Spinal cord (tissue), 10 donors: ENCODE measurements at places on chromosomes 12 and 14. TPM values are rescaled to one million over a fixed set of nuclear protein-coding genes. Genes with fewer than 3 reads are reported as not detected.

DNA sequence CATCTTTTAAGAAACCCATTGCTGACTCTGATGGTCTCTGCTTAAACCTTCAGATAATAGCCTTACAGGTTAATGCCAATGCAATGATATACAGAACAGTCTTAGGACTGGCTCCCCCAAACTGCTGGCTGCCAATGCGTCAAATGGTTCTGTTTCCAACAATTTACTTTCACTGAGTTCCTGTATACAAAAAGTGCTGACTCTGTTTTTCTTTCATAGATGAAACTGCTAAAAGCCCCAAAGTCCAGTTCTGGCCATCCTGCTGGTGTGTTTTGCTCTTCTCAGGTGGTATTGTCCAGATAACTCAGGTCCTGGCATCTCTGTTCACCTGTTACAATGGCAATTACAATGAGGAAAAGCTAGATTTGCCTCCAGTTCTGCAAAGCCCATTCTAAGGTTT lies 326.9 kb downstream of the GRIN2B start:
- DNase-seq, result no peak

DNA sequence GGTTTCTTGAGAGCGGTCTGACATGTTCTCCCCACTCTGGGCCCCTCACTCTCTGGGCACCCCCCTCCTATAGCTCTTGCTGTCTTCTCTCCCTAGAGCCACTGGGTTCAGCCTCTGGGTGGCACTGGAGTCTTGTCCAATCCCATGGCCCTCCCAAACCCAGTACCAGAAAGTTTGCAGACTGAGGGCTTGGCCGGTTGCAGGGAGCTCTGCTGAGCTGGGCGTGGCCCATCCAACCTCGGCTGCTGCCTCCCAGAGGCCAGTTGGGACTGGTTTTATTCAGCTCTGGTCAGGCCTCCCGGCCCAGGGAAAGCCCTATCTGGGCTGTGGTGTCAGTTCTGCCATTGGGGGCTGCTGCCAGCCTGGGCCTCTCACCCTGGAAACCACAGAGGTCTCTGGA lies 37.9 kb downstream of the ISCA2 start:
- DNase-seq, result no peak

Gene FAIM2
- 18.1 TPM for total RNA-seq

DNA sequence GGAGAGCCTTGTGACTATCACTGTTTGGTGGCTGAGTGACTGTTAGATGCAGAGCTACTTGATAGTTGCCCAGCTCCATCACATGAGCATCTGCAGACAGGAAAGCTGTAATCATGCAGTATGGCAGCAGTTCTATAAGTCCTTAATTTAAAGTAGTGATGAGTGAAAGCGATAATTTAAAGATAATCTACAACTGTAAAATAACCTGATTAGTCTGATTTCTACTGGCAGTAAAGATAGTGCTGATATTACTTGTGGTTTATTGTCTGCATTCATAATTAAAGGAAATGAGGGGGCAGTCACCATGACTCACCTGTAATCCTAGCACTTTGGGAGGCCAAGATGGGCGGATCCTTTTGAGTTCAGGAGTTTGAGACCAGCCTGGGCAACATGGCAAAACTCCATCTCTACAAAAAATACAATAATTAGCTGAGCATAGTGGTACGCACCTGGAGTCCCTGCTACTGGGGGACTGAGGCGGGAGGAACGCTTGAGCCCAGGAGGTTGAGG lies 41.2 kb upstream of the PLEKHD1 start:
- no peak for DNase-seq

DNA sequence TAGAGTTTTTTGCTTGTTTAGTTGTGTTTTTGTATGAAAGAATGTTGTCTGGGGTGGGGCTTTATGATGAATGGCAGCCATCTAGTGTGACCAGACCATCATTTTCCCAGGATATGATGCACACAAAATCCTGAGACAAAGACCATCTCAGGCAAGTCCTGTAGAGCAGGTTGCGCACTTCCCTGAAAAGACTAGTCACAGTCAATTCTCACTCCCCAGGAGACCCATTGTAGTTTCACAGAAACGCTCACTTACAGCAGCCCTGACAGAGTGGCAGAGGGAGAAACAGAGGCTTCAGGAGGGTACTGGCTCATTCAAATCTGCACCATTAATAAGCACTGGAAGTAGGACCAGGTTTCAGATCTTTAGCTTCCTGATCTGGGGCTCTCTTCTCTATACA lies 183.2 kb downstream of the TMEM117 start:
- DNase-seq, result no peak

Gene GPR68
- 2.0 TPM for total RNA-seq

DNA sequence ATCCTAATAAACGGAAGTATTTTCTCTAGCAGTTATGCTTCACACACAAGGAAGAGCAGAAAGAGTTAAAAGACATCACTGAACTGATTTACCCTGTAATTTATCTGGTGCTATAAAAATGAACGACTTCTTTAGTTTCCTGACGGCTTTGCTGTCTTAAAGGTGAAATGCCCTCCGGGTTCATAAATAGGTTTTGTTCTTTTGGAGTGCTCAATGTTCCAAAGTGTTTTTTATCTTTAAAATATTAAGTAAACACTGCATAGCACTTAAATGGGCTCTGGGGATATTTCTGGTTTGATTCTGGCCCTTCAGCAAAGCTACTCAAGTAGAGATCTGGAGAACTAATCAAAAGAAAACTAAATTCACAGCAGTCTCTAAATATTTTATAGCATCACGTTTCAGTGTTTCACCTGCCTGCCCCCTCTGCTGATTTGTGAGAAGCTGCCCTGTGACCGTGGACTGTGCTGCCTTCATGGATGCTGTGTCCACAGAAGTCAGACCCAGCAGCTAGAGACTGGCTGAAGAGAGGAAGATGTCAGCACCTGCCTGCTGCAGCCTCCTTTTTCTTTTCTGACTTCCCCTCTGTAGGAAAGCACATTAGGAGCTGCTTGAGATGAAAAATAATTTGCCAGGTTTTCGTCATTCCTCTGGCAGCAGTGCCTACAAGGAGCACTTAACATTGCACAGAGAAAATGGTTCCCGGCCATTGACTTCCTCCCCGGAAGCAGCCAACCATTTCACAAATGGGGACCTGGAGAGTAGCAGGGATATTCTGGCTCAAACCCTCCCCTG lies 205.1 kb upstream of the FSCB start:
- DNase-seq, result no peak

Gene FOXN3
- total RNA-seq, result 40.4 TPM

GRCh38 chr12:103998976-103999375 lies 33.3 kb downstream of the TDG start:
- no peak for DNase-seq

DNA sequence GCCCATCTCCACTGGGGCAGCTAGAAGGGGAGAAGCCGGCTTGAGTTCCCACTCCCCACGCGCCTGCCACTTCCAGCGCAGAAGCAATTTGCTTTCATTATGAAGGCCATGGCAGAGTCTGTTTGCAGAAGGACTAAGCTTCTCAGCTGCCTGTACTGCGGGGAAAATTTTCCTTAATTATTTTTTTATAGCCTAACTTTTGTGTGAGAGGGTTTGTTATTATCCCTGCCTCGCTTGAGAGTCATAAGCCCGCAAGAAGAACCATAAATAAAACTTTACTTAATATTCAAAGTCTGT lies 56.0 kb upstream of the DLK1 start:
- DNase-seq, result no peak

- DNase-seq, result no peak
Observed at GRCh38 chr12:89733579-89734201, 25.1 kb upstream of the ATP2B1 start.

DNA sequence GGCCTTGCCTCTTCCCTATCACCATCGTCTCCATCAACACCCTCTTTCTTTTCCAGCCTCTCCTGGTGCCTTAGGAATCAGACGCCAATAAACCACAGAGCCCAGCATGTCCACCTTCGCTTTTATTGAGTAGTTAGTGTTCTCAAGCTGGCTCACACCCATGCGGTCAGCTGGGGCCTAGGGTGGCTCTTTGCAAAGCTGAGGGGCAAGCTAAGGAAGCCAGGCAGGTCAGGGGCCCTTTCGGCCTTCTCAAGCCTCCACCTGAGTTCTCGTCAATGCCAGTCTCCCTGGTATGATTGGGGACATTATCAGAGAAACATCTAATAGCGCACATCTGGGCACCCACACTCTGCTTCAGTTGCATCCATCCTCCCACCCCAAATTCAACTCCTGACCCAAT lies 737 bp upstream of the TEX52 start:
- DNase-seq, result no peak

DNA sequence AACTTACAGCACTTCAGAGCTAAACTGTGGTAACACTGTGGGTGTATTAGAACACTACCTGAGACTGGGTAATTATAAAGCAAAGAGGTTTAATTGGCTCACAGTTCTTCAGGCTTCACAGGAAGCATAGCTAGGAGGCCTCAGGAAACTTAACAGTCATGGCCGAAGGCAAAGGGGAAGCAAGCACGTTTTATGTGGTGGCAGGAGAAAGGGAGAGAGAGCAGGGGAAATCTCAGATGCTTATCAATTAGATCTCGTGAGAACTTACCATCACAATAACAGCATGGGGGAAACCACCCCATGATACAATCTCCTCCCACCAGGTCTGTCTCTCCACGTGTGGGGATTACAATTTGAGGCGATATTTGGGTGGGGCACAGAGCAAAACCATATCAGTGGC lies 512.6 kb downstream of the RERGL start:
- DNase-seq, result no peak

DNA sequence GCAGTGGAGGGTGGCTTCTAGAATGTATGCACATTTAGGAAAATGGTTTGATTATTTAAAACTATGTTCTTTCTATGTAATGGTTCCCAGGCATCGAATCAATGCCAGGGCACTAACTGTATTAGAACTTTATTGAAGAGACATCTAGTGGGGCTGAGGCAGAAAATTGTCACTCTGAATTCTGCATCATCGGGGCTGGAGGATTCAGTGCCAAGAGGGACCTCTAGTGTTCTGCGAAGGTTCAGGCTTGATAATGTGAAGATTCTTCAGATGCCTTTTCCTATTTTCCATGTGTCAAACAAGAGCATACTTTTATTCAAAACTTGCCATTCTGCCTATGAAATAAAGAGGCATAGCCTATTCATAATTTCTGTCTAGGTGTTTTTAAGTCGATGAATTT lies 146.3 kb downstream of the CAND1 start:
- DNase-seq, result peak; percentile 77

DNA sequence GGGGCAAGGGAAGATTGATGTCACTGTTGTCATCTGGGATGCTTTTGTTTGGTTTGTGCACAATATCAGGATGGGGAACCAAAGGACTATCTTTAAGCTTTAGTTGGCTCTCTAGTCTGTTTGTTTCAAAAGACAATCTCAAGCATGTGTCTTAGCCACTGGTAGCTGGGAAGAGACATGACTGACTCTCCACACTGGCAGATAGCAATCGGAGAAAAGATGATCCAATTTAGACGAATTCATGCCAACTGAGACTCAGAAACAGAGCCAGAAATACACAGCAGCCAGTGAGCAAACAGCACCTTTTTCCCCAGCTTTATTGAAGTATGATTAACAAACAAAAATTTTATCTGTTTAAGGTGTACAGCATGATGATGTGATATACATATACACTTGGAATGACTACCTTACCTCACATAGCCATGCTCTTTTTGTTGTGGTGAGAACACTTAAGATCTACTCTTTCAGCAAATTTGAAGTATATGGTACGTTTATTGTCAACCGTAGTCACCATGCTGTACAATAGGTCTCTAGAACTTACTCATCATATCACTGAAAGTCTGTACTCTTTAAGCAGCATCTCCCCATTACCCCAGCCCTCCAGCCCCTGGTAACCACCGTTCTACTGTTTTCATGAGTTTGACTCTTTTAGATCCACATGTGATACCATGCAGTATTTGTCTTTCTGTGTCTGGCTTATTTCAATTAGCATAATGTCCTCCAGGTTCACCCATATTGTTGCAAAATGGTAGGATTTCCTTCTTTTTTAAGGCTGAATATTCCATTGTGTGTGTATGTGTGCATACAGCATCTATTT lies 50.6 kb downstream of the DUSP16 start:
- no peak for DNase-seq

GRCh38 chr12:65339161-65339560 lies 60.7 kb downstream of the MSRB3 start:
- DNase-seq, result no peak

DNA sequence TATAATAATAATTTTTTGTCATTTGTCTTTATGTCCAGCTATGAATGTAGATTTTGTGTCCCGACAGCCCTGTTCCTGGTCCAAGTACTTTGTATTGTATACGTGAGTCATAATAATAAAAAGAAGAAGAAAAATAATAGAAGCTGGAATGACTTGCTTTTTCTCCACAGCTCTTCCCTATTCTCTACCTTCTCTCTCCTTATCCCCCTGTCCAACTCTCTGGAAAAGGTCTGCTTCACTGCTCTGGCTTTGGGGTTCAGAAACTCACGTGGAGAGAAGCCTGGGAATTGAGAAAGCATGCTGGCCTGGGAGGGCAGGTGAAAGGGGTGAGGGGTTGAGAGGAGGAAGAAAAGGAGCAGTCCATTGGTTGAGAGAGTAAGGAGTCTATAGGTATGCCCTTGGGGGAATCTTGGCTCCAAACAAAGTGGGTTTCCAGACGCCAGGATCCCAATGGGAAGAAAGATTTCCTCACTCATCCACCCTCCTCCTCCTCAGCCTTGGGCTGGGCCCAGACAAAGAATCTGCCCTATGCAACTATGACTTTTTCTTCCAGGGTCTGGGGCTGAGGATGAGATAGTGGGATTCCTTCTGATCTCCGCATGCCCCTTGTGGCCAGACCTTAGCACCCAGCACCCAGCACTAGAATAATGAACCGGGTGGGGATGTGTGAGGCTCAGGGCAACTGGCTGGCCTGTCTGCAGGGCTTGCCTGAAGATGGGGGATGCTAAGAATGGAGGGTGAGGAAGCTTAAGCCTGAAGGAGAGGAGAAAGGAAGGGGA lies 4.0 kb downstream of the HOXC8 start:
- no peak for DNase-seq

- no peak for DNase-seq
Observed at GRCh38 chr12:80763874-80764273, 47.2 kb downstream of the MYF5 start.

DNA sequence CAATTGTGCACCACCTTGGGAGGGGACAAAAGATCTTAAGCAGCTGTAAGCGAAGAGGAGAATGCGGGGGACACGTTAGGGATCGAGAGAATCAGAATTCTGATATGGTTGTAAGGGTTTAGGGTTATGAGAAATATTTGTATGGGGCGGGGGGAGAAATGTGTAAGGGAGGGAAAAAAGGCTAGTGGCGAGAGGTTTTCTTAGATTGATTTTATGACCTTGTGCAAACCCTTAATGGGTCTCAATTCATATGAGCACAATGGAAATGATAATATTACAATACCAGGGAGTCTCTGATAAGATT lies 396 bp downstream of the NDUFA9 start:
- DNase-seq, result no peak

DNA sequence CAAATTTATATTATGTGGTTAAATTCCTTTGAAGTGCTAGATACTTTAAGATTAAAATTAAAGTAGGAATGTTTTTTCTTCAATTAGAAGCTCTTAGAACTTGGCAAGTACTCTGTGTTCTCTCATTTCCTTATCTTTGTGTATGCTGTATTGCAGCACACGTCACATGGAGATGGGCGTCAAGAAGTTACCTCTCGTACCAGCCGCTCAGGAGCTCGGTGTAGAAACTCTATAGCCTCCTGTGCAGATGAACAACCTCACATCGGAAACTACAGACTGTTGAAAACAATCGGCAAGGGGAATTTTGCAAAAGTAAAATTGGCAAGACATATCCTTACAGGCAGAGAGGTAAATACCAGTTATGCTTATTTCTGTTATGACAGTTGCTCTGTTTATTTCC lies 19.7 kb downstream of the MARK3 start:
- DNase-seq, result no peak

Gene CLEC4D
- 0.06 TPM for total RNA-seq

Gene B4GALNT3
- total RNA-seq, result 3.4 TPM

Gene ESR2
- 0.77 TPM for total RNA-seq
